ENCODE measurements at places on chromosomes 12 and 14.
A peak's percentile ranks its signal among the peaks of the same experiment; 100 is the strongest.

DNA sequence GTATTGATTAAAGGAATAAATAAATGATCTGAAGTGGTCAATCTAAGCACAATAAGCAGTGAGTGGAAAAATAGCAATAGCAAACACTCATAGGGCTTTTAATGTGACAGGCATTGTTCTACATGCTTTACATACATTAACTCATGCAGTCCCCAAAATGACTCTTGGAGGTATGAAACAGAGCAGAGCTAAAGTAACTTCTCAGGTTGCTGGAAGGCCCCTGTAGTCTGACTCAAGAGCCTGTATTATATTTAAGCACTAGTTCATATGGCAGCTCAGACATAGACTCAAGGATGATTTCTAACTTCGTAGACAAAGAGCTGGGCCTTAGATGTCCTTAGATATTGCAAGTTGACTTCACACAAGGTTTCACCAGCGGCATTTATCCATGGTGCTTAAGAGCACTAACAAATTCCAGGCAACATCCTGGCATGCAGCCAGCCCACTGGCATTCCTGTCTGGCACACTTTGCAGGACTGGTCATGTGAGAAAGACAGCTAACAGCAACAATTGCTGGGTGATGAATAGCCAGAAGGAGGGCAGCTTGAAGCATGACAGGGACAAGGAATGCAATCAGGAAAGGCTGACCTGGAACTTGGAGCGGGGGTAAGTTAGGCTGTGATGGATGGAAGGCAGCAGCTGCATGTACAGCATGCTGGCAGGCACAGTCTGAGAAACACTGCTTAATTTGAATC is 22.9 kb upstream of the KTN1 start:
- DNase-seq: no peak

DNA sequence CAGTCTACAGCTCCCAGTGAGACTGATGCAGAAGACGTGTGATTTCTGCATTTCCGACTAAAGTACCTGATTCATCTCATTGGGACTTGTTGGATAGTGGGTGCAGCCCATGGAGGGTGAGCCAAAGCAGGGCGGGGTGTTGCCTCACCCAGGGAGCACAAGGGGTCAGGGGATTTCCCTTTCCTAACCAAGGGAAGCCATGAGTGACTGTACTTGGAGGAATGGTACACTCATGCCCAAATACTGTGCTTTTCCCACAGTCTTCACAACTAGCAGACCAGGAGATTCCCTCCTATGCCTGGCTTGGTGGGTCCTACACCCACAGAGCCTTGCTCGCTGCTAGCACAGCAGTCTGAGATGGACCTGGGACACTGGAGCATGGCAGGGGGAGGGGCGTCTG is 21.0 kb upstream of the ABCC9 start:
- DNase-seq: no peak

DNA sequence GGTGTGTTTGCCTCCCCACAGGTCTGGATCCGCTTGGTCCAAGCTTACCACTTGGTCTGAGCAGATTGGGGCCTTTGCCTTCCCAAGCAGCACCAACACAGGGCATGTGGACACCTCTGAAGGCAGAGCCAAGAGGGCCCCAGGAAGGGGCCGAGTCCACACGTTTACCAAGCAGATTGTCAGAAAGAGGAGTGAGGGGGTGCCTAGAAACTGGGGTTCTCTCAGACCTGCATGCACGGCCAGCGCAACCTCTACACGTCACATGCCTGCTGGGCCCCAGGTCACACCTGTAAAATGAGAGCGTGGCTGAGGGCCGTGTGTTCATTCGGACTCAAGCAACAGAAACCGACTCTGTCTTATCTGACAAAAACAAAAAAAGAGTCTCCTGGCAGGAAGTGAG is 96.9 kb downstream of the PAPOLA start:
- DNase-seq: no peak

DNA sequence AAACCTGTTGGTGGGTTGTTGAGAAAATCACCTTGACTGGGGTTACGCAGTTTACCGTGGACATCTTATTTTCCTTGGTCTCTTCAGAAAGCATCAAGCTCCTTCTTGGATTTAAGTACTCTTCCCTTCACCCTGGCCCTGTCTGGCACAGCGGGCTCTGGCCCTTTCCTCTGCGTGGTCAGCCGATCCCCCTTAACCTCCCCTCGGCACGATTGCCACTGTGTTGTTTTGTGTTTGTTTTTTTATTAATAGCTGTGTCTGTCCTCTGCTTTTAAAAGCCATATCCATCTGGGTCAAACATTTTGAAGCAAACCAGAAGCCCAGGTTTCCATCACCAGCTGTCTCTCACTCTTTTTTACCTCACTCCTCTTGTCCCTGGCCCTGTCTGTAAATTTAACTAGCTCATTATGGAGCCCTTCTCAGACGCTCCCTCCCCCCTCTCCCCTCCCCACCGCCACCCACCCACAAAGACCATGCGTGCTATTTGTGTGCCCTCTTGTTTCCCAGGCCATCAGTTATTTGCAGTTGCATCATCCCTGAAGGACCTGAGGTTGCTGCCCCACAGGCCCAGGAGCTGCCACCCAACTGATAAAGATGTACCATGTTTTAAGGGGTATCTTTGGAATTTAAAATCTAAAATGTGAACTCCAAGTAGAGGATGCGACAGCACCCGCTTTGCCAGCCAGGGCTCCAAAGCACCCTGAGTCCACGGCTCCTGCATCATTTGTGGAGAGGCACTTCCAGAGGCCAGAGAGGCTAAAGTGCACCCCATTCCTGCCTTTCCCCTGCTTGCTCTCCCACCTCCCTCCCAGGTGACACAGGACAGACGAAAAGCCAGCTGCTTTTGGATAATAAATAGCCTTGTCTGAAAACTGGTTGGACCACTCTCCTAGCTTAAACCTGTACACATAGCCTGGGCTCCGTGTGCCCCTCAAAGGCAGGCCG is 3.9 kb downstream of the BCL11B start:
- DNase-seq: no peak

DNA sequence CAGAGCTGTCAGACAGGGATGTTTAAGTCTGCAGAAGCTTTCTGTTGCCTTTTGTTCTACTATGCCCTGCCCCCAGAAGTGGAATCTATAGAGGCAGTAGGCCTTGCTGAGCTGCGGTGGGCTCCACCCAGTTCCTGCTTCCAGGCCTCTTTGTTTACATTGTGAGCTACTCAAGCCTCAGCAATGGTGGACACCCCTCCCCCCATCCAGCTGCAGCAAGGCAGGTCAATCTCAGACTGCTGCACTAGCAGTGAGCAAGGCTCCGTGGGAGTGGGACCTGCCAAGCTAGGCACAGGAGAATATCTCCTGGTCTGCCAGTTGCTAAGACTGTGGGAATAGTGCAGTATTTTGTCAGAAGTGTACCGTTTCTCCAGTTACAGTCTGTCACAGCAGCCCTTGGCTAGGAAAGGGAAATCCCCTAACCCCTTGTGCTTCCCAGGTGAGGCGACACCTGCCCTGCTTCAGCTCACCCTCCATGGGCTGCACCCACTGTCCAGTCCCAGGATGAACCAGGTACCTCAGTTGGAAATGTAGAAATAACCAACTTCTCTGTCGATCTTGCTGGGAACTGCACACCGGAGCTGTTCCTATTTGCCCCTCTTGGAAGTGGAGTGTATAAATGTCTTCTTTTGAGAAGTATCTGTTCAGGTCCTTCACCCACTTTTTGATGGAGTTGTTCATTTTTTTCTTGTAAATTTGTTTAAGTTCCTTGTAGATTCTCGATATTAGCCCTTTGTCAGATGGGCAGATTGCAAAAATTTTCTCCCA is 213.5 kb upstream of the SLC38A2 start:
- DNase-seq: no peak

DNA sequence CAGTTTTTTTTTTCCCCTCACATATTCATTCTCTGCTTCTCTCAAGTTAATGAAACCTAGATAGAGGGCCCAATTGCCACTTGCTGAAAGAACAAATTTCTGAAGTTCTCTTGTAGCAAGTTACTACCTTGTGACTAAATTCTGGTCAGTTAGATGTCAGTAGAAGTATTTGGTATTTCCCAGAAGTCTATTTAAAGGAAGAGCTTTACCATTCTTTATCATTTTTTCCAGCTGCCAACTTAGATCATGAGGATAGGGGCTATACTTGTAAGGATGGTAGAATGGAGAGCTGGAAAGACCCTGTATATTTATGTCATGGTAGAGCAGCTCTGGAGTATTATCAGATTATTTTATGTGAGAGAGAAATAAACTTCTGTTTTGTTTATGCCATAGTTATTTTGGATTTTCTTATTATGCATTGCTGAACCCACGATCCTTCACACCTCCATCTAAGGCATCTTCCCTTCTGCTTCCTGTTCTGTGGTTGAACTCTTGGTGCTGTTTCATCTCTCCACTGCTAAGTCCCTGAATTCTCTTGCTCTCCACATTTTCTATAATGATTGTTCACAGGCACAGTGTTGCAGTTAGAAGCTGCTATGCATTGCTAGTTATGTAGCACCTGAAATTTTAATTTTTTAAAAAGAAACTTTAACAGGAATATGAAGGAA is 25.9 kb downstream of the FUT8 start:
- DNase-seq: no peak

GRCh38 chr14:80798878-80799277 is 142.7 kb downstream of the CEP128 start:
- no peak for DNase-seq

DNA sequence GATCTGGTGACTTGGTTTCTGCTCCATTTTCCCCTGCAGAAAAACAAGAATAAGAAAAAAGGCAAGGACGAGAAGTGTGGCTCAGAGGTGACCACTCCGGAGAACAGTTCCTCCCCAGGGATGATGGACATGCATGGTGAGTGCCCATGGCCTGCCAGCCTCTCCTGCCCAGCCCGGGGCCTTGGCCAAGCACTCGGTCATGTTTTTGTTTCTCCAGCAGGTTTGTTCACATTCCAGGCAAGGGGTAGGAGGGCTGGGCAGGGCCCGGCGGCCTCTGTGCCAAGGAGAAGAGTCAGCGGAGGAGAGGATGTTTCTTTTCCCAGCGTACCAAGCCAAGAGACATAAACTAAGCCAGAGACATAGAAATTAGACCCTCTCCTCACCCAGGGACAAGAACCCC is 13.6 kb downstream of the BCL7A start:
- DNase-seq: no peak

- DNase-seq: no peak
Observed at GRCh38 chr14:31717294-31718085, 156.3 kb downstream of the NUBPL start.

DNA sequence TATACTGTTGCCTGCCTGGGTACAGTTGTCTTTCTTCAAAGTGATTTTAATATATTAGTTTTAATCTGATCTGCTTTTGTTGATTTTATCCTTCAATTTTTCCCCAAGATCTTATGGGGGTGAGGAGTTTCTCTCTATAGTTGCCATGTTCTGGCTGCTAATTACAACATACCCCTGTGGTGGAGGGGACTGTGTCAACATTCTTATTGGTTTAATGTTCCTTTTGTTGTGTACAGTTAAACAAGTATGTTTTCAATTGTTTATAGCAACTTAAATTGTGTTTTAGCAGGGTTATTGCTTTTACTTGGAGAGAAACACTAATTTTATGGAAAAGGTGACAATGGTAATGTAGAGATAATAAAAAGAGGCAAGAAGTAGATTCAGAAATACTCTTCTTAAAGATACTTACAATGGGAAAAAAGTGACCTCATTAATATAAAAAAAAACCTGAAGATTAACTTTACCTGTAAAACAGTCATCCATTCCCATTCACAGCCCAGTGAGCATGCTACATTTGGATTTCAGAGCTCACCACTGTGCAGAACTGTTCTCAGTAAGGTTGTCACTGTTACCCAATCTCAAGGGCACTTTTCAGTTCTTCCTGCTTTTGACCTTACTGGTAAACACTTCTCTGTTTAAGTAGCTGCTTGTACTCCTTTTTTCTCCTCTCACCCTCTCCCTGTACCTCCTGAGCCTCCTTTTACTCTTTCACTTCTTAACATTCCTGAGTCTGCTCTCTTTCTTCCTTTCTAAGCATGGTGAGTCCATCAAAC is 8.1 kb upstream of the LRRK2 start:
- DNase-seq: no peak

- no peak for DNase-seq
Observed at GRCh38 chr12:93734784-93735183, 57.6 kb downstream of the CRADD start.

GRCh38 chr12:642633-643474 is 20.4 kb downstream of the NINJ2 start:
- peak; percentile 70 for DNase-seq

DNA sequence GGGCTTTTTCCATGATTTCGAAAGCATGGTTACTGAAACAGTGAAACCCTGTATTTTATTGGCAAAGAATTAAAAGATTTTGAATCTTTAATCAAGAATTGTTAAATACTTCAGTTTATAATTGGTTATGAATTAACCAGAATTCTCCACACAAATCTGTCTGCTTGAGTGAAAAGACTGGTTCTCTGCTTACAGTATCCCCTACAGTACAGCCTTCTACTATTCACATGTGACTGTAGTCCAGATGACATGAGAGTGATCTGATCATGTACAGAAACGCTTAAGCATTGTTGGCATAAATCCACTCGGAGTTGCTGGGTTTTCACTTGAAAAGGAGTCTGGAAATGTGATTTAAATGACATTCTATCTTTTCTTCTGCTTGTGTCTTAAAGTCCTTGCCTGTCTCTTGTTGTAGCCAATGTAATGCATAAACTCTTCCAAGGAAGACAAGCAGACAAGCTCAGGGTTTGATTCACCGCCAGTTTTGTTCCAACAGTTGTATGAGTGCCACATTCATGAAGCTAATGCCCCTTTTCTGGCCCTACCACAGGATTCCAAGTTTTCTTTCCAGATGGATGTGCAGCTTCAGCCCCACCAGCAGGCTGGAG is 222.0 kb upstream of the LRIG3 start:
- no peak for DNase-seq

DNA sequence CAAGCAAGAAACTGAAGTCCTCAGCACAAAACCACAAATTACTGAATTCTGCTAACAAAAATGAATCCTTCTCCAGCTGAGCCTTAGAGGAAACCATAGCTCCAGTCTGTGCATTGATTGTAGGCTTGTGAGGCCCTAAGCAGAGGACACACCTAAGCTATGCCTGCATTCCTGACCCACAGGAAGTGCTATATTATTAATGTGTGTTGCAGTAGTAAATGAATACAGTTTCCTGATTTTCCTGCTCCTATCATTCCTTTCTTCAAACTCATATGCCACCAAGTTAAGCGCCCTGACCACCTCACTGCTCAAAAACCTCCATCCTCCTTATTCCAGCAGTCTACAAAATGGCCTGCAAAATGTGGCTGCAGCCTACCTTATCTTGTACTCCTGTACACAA is 151.9 kb upstream of the ABCD2 start:
- DNase-seq: no peak

GRCh38 chr14:101124815-101125214 is 221.3 kb upstream of the RTL1 start:
- DNase-seq: no peak

GRCh38 chr12:26473291-26473690 is 277.9 kb downstream of the SSPN start:
- DNase-seq: no peak

GRCh38 chr14:73426877-73427276 is 31.5 kb downstream of the NUMB start:
- DNase-seq: no peak

DNA sequence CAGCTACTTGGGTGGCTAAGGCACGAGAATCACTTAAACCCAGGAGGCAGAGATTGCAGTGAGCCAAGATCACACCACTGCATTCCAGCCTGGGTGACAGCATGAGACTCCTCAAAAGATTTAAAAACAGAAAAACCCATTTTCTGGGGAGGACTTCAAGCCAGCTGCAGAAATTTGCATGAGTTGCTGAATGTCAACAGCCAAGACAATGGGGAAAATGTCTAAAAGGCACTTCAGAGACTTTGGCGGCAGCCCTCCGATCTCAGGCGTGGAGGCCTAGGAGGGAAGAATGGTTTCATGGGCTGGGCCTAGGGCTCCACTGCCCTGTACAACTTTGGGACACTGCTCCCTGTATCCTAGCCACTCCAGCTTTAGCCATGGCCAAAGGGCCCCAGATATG is 177.8 kb upstream of the C14orf180 start:
- DNase-seq: no peak

Data from stimulated activated CD8-positive, alpha-beta memory T cell treated with anti-CD3 and anti-CD28 coated beads, Interleukin-15, amount 100 ng/mL, for 48 hours (primary cell).